ENCODE measurements at places on chromosomes 1 and 21. TPM values are rescaled to one million over a fixed set of nuclear protein-coding genes. Genes with fewer than 3 reads are reported as not detected.

The HMGN1 gene
- 258 TPM for total RNA-seq

The TDRD10 gene
- total RNA-seq = 0.10 TPM

The ESPN gene
- not detected for total RNA-seq

The OPN3 gene
- total RNA-seq = 62.5 TPM

The C8B gene
- total RNA-seq = not detected
